ENCODE measurements at places on chromosomes 13 and 19. TPM values are rescaled to one million over a fixed set of nuclear protein-coding genes. Genes with fewer than 3 reads are reported as not detected.

GRCh38 chr19:49676784-49677230 lies 264 bp upstream of the PRMT1 start:
- H3K36me3 ChIP-seq: peaks cover 17% of the 10 kb centered on the region
- H3K27ac ChIP-seq: peak overlapping the region; percentile 100
- H3K27me3 ChIP-seq: no peaks in the 10 kb centered on the region
- peaks cover 39% of the 10 kb centered on the region for H3K4me1 ChIP-seq
- H3K4me3 ChIP-seq: peak overlapping the region; percentile 97
- peak; percentile 99 for DNase-seq

- no peaks in the 10 kb centered on the region for H3K27me3 ChIP-seq
- H3K36me3 ChIP-seq: no peaks in the 10 kb centered on the region
- H3K4me3 ChIP-seq: peak overlapping the region; percentile 13
- peak overlapping the region; percentile 76 for H3K27ac ChIP-seq
- H3K4me1 ChIP-seq: peaks cover 31% of the 10 kb centered on the region
- DNase-seq: peak; percentile 29
Observed at GRCh38 chr13:40271931-40272775, 394.3 kb downstream of the FOXO1 start.

The SLC6A16 gene
- total RNA-seq: 3.4 TPM

DNA sequence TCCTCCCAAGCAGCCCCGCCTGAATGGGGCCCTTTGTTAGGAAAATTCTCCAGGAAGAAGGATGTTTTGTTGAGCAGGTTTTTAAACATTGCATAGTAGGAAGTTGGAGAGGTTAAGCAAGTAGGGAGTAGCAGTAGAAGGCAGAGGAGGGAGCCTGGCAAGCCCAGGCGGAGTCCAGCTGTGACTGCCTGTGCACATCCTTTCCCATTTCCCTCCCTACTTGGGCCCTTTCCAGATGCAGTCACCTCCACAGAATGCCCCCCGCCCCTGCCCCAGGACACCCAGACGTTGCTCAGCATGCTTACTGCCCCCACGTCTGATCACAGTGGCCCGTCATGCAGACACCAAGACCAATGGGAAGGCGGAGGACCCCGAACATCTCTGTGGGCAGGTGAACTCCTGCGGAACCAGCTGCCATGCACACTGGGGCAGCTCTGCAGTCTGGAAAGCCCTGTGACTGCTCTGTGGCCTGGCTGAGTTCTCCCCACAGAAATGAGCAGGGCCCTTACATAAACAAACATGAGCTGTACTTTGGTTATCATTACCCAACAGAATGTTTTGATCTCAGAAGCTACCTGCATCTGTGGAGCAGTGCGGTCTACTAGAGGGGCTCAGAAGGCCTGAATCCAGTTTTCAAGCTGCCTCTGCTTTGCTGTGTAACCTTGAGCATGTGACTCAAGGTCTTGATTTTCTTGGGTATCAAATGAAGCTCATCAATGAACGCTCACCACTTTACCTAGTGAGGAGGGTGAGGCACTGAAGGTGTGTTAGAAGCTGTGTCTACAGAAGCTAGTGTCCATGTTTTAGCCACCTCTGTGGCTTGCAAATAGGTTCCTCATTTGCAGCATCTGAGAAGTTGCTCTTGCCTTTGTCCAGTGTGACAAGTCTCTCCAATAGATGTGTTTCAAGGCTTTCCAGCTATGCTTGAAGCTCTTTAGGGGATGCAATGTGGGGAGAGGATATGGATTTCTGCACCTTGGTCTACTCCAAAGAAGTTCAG lies 84.2 kb downstream of the TNFRSF19 start:
- no peak overlapping the region for H3K27ac ChIP-seq
- H3K36me3 ChIP-seq: no peaks in the 10 kb centered on the region
- H3K4me1 ChIP-seq: peaks cover 6% of the 10 kb centered on the region
- peaks cover 20% of the 10 kb centered on the region for H3K27me3 ChIP-seq
- DNase-seq: no peak

GRCh38 chr13:36712770-36713169 lies 39.0 kb downstream of the SERTM1 start:
- no peaks in the 10 kb centered on the region for H3K36me3 ChIP-seq
- no peaks in the 10 kb centered on the region for H3K4me1 ChIP-seq
- DNase-seq: no peak
- peaks cover 5% of the 10 kb centered on the region for H3K27me3 ChIP-seq
- no peak overlapping the region for H3K4me3 ChIP-seq

GRCh38 chr19:29090783-29091526 lies 122.0 kb downstream of the UQCRFS1 start:
- no peak for DNase-seq
- H3K4me1 ChIP-seq: no peaks in the 10 kb centered on the region
- H3K36me3 ChIP-seq: no peaks in the 10 kb centered on the region
- no peak overlapping the region for H3K4me3 ChIP-seq

DNA sequence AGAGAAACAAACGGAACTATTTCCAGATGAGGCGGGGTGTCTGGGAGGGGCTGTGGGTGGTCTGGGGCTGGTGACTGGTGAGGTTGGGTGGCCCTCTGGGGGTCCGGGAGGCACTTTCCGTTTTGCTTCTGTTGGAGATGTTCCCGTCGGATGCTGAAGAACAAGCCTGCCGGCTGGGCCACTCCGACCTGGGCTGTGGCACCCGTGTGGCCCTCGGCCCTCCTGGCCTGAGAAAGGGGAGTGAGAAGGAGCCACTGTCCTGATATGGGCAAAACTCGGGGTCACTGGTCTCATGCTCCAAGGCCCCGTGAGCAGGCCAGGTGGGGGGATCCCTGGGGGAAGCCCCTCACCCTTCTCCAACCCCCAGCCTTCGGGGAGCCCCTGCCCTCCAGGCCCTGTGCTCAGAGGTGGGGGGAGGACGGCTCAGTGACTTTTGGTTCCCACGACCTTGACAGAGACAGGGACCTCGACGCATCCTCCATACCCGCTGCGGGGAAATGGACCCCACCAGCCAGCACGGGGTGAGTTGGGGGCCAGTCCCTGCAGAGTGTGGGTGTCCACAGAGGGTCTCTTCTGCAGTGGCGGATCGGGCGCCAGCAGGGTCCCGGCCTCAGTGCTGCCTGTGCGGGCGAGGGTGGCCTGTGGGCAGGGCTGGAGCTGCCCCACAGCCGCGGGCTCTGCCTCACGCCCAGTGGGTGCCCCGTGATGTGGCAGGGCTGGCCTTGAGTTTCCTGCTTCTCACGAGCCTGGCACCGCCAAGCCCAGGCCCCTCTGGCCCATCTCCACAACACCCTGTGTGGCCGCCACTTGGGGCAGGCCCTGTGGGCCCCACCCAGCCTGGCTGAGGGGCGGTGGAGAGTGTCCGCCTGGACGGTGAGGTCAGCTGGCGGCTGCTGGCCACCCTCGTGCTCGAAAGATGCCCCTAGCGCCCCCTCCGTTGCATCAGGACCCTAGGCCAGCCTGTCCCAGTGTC lies 4.4 kb upstream of the TBXA2R start:
- H3K27ac ChIP-seq: no peak overlapping the region
- peaks cover 19% of the 10 kb centered on the region for H3K4me1 ChIP-seq
- no peak overlapping the region for H3K4me3 ChIP-seq
- DNase-seq: no peak

- H3K27ac ChIP-seq: peak overlapping the region; percentile 100
- DNase-seq: no peak
- peak overlapping the region; percentile 100 for H3K4me3 ChIP-seq
- H3K4me1 ChIP-seq: peaks cover 77% of the 10 kb centered on the region
Observed at GRCh38 chr19:55635856-55636440, 4.9 kb upstream of the ZNF580 start.

GRCh38 chr13:36806102-36806501 lies 12.9 kb upstream of the RFXAP start:
- no peaks in the 10 kb centered on the region for H3K36me3 ChIP-seq
- DNase-seq: no peak
- peaks cover 21% of the 10 kb centered on the region for H3K27me3 ChIP-seq

DNA sequence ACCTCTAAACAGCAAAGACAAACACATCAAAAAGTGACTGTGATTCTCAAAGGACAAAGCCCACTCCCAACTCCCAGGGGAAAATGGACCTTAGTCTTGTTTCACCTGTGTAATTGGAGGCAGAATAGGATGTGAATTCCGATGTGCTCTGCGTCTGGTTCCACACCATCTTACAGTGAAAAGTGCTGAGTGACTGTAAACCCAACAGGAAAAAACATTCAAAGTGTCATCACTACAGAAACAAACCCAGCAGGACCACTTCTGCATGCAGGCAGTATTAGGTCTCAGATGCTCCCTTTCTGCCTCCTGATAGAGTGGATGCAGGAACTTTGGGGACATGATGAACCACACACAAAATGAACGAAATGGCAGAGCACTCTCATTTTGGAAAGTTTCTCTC lies 6.5 kb downstream of the UQCRFS1 start:
- peaks cover 20% of the 10 kb centered on the region for H3K4me1 ChIP-seq
- DNase-seq: no peak
- H3K36me3 ChIP-seq: peaks cover 52% of the 10 kb centered on the region
- H3K4me3 ChIP-seq: no peak overlapping the region
- no peaks in the 10 kb centered on the region for H3K27me3 ChIP-seq

- no peak overlapping the region for H3K27ac ChIP-seq
- no peaks in the 10 kb centered on the region for H3K27me3 ChIP-seq
- no peaks in the 10 kb centered on the region for H3K36me3 ChIP-seq
- no peaks in the 10 kb centered on the region for H3K4me1 ChIP-seq
- no peak overlapping the region for H3K4me3 ChIP-seq
- DNase-seq: no peak
Observed at GRCh38 chr13:36211567-36211966, 2.8 kb downstream of the SOHLH2 start.

- no peak overlapping the region for H3K27ac ChIP-seq
- H3K27me3 ChIP-seq: peaks cover 5% of the 10 kb centered on the region
- no peaks in the 10 kb centered on the region for H3K4me1 ChIP-seq
- no peak overlapping the region for H3K4me3 ChIP-seq
Observed at GRCh38 chr19:42657556-42657955, 62.8 kb upstream of the CEACAM8 start.

DNA sequence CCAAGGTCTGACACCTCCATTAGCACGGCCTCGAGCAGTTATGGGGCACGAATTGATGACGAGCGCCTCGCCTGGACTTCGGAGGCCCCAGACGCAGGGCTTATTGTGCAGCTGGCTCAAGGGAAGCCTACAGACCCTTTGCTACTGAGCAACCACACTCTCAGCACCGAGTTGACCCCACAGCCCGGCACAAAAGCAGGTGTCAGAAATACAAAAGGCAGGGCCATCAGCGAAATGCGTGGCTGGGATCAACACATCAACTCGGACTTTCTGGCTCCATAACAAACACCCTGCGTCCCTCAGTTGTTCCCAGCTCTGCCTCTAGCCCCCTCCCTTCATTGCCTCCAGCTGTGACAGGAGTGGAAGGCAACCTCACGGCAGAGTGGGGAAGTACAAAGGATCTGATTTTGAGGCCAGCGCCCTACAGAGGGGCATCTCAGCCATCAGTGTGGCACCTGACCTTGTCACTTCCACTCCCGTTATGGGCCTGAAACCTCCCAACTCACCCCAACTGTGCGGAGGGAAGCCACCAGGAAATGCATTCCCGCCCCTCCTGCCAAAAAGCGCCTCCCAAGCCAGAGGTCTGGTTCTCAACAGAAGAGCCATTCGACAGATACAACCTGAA lies 18.0 kb downstream of the PEPD start:
- no peak for DNase-seq
- no peak overlapping the region for H3K27ac ChIP-seq
- no peaks in the 10 kb centered on the region for H3K36me3 ChIP-seq
- H3K4me3 ChIP-seq: no peak overlapping the region
- H3K4me1 ChIP-seq: peaks cover 7% of the 10 kb centered on the region
- H3K27me3 ChIP-seq: no peaks in the 10 kb centered on the region

The AMER2 gene
- total RNA-seq: not detected

The ADAMTS10 gene
- 3.6 TPM for total RNA-seq

The ZNF229 gene
- 2.2 TPM for total RNA-seq

DNA sequence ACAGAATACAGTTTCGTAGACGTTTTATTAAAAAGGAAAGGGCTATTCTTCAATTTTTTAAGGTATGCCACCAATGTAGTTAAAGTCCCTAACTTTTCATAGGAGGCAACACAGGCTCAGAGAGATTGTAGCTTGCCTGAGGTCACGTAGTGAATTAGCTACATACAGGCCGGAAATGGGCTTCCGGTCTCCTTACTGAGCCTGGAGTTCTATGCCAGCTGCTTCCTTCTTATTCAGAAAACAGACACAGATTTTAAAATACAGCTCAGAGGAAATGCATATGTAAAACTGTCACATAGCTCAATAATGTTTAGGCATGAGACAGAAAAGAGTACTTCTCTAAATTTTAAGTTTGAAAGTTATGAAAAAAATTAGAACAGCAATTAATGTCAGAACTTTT lies 85.4 kb upstream of the TUBA3C start:
- H3K4me3 ChIP-seq: no peak overlapping the region
- no peaks in the 10 kb centered on the region for H3K36me3 ChIP-seq
- H3K27me3 ChIP-seq: no peaks in the 10 kb centered on the region
- H3K4me1 ChIP-seq: no peaks in the 10 kb centered on the region
- H3K27ac ChIP-seq: no peak overlapping the region

The C5AR1 gene
- 1.8 TPM for total RNA-seq

GRCh38 chr19:13260883-13261653 lies 110.9 kb downstream of the IER2 start:
- peak; percentile 31 for DNase-seq
- H3K27ac ChIP-seq: no peak overlapping the region
- peaks cover 24% of the 10 kb centered on the region for H3K27me3 ChIP-seq
- H3K4me3 ChIP-seq: no peak overlapping the region

DNA sequence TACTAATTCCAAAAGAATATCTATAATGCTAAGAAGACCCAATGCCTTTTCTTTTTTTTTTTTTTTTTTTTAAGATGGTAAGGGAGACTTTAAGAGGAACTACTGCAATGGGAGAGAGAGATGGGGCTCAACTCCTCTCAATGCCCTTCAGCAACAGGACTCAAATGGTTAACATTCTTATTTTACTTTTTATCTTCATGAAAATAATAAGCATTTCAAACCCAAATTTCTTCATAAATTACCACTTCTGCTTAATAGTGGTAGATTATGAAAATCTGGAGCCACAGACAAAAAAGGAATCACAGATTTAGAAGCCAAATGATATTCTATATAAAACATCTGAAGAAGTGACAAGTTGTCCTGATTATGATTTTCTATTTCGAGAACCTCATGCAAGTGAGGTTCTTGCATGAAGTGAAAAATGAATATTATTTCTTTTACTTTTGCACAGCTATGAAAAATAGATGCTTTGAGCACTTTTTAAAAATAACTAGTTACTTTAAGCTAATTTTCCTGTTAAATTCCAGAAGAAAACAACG lies 74.2 kb downstream of the SERP2 start:
- DNase-seq: no peak
- peaks cover 3% of the 10 kb centered on the region for H3K27me3 ChIP-seq
- H3K4me3 ChIP-seq: no peak overlapping the region
- no peaks in the 10 kb centered on the region for H3K36me3 ChIP-seq

DNA sequence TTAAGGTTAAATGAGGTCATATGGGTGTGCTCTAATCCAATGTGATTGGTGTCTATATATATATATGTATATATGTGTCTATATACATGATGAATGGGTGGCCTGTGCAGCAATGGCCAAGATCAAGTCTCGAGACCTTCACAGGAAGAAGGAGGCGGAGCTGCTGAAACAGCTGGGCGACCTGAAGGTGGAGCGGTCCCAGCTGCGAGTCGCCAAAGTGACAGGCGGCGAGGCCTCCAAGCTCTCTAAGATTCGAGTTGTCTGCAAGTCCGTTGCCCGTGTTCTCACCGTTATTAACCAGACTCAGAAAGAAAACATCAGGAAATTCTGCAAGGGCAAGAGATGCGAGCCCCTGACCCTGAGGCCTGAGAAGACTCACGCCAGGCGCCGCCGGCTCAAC lies 109.8 kb downstream of the EFNB2 start:
- H3K27me3 ChIP-seq: no peaks in the 10 kb centered on the region
- H3K27ac ChIP-seq: no peak overlapping the region
- no peak overlapping the region for H3K4me3 ChIP-seq
